ENCODE measurements at places on chromosomes 5 and 9.

GRCh38 chr5:141511771-141512325 is 23.0 kb downstream of the PCDHGC5 start:
- DNase-seq = no peak

DNA sequence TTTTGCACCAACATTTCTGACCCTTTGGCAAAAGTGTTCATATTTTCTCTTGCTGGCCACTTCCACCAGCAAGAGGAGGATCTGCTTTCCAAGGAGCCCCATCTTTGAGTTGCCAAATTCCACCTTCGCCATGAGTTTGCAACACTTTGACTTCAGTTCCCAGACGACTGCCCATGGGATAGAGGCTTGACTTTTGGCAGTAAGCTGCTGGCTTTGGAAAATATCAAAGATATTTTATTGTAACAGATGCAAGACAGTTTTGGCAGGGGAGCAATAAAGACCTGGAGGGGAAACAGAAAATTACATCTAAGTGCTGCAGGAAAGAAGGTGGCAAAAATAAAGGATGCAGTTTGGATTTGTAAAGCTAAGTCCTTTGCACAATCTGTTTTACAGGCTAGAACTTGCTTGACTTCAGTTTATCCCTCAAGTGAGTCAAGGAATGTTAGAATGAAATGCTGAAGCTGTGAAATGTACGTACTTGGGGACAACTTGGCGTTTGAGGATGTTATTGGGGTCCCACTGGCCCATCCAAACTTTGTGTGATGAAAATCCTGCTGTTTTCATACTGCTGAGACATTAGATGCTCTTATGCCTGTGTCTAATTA is 232.9 kb downstream of the GOLPH3 start:
- no peak for DNase-seq

GRCh38 chr5:133936651-133937015 is 31.8 kb downstream of the C5orf15 start:
- DNase-seq = no peak

DNA sequence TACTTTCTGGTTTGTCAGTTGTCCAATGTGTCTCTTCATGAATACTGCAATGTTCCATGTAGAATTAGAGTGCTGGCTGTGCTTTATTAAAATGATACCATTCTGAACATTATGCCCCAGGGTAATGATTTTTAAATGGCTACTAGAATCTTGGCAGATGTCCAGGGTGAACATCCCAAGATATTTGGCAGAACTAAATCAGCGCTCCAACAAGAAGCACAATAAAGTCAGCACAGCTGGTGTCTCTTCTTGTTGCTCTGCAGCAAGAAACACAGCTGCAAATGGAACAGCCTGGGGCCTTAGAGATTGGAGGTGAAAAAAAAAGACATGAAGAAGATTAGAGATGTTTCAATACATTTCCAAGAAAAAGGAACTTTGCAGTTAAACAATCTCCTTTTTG is 248.3 kb downstream of the CDH18 start:
- no peak for DNase-seq

GRCh38 chr5:69238760-69239251 is 4.1 kb downstream of the CDK7 start:
- no peak for DNase-seq

DNA sequence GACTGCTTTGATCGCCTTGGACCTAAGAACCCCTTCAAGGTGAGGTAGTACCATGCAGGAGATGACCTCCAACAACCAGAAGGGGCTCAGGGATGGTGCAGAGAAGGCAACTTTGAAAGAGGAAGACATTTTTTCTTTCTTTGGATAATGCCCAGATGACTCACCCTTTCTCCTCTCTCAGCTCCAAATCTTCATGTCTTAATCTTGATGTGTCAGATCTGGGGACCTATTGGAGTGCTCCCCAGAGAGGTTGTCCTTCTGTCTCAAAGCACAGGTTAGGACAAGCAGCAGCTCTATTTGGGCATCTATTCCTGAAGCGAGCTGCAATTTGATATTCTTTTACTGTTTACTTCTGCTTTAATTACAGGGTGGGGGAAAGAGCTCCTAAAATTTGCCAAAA is 229.9 kb upstream of the MAP3K1 start:
- no peak for DNase-seq

- DNase-seq = no peak
Observed at GRCh38 chr9:98567540-98568233, 141.0 kb downstream of the GABBR2 start.

DNA sequence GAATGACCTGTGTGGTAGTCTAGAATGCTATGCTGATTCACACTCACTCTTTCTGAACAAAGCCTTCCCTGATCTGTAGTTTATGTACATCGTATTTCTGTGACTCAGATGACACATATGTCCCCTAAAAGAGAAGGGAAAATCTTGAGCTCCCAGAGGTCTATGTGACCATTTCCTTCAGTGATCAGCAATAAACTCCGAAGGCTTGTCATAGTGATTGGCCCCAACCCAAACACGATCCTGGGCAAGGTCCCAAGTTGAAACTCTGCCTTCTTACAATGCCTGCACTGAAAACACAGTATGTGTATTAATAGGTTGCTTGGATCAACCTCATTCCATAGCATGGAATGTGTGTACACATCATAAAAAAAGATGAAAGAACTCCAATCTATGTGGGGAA is 685.8 kb downstream of the MAT2B start:
- no peak for DNase-seq

GRCh38 chr9:91681461-91682305 is 258.1 kb upstream of the NFIL3 start:
- peak; percentile 79 for DNase-seq

- DNase-seq = no peak
Observed at GRCh38 chr5:159732220-159732619, 184.1 kb upstream of the ADRA1B start.
